ENCODE measurements at places on chromosomes 13 and 19. TPM values are rescaled to one million over a fixed set of nuclear protein-coding genes. Genes with fewer than 3 reads are reported as not detected.

Gene KLK12
- not detected for polyA plus RNA-seq

Gene NXNL1
- not detected for polyA plus RNA-seq

Gene GPR183
- polyA plus RNA-seq: not detected

Gene ZNF83
- polyA plus RNA-seq: 0.03 TPM

Gene FPR2
- not detected for polyA plus RNA-seq

Gene GARIN5A
- 2.5 TPM for polyA plus RNA-seq

Gene CDX2
- polyA plus RNA-seq: 0.34 TPM

Gene EPN1
- 139 TPM for polyA plus RNA-seq

Gene ZC3H13
- 17.8 TPM for polyA plus RNA-seq

Gene CGB5
- polyA plus RNA-seq: 0.53 TPM

Gene MEIS3
- 31.4 TPM for polyA plus RNA-seq

Gene GFY
- 0.16 TPM for polyA plus RNA-seq

Gene GSK3A
- 81.0 TPM for polyA plus RNA-seq

Gene KLK2
- 0.21 TPM for polyA plus RNA-seq

Gene FBXO46
- polyA plus RNA-seq: 12.7 TPM

Gene KCNRG
- polyA plus RNA-seq: 0.29 TPM

Gene OR7C1
- not detected for polyA plus RNA-seq

Gene TUBA3C
- polyA plus RNA-seq: not detected

Gene KASH5
- polyA plus RNA-seq: 0.17 TPM

Gene ZNF432
- 2.0 TPM for polyA plus RNA-seq

Gene IGLON5
- polyA plus RNA-seq: not detected

- DNase-seq: no peak
Observed at GRCh38 chr19:1450735-1451731, 1.1 kb downstream of the APC2 start.

DNA sequence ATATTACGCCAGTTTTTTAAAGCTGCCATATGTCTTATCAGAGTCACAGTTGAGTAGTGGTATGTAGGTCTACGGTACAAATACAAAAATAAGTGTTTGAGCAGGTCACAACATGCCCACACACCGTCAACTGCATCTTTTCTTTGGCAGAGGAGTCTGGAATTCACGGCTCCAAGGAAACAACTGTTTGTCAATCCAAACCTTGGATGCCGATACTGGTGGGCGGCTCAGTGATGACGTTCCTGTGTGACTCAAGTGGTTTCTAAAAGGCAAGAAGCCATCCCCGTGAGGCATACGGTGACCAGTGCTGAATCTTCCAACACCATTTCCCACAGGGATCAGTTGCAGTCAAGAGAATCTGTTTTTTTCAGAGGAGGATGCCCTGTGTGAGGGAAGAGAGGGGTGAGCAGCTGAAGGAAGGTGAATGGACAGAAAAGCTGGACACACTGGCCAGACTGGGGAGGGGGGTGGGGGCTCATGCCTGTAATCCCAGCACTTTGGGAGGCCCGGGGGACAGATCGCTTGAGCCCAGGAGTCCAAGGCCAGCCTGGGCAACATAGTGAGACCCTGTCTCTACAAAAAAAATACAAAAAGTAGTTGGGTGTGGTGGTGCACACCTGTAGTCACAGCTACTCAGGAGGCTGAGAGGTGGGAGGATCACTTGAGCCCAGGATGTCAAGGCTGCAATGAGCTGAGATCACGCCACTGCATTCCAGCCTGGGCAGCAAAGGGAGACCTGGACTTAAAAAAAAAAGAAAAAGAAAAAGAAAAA, 22.8 kb upstream of the CEBPG start:
- DNase-seq: no peak

GRCh38 chr19:10091895-10092641, 6.0 kb downstream of the SHFL start:
- DNase-seq: no peak

DNA sequence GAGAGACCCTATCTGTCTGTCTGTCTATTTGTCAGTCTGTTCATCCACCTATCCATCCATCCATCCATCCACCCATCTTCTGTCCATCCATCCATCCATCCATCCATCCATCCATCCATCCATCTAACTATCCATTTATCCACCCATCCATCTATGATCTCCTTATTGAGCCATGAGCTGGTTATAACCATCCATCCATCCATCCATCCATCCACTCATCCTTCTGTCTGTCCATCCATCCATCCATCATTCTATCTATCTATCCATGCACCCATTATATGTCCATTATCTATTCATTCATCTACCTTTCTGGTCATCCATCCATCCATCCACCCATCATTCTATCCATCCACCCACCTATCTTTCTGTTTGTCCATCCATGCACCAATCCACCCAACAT, 44.6 kb downstream of the NWD1 start:
- no peak for DNase-seq

- DNase-seq: no peak
Observed at GRCh38 chr19:8302357-8302691, 5.8 kb downstream of the CD320 start.

DNA sequence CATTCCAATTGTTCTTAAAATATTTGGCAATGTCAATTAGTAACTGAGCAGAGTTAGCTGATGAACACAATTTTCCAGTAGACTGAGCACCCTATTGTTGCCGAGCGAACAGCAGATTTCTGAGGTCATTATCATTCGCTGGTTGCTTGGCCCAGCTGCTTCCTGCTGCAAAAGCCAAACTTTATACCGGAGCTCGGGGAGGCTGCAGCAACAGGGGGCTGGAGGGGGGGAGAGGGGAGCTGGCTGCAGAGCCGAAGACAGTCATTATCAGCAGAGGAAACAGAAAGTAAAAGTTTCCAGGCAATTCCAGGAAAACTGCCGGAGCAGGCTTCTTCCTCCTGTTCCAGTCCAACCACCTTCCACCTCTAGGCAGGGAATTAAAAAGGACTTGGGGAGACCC, 77.9 kb downstream of the ZNF536 start:
- DNase-seq: no peak

- no peak for DNase-seq
Observed at GRCh38 chr19:823565-824121, 1.9 kb upstream of the PLPPR3 start.

DNA sequence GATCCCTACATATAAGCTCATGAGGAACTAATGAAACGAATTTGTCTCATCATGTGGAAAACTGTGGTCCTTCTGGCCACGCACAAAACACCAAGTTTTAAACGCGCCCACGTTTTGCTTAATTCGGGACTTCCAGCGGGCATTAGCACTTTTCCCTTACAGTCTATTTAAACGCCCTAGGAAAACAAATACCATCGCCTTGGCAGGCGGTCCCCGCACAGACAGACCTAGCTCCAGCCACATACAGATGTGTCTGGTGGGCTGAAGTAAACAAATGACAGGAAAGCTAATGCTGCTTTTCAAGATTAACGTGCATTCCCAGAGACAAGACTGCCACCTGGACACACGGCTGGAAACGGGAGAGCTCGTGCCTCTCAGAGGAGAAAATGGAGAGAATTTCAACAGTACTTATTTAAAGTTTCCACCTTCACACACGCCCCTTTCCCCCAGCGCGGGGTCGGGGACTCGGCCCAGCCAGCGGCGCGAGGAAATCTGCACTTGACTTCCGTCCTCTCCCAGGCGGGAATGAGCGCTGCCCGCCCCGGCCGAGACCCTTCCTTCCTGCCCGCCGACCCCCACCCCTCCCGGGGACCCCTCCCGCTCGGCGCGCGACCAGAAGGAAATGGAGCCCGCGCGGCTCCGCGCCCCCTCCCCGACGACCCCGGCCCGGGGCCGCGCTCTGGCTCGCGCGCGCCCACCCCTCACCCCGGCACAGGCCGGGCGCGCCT, 931 bp downstream of the USP12 start:
- DNase-seq: peak; percentile 39

DNA sequence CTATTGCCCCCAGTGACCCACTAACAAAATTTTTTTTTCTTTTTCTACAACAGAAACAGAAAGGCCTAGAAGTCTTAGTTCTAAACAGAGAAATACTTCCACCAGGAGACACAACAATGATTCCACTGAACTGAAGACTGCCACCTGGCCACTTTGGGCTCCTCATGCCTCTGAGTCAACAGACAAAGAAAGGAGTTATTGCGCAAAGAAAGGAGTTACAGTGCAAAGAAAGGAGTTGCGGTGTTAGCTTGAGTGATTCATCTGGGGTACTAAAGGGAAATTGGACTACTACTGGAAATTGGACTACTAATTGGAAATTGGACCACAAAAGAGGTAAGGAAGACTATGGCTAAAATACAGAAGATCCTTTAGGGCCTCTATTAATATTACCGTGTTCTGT, 116.6 kb downstream of the PCDH17 start:
- no peak for DNase-seq

GRCh38 chr19:35459414-35460082, 11.5 kb downstream of the FFAR2 start:
- no peak for DNase-seq

GRCh38 chr13:98111168-98112098, 31.5 kb upstream of the FARP1 start:
- no peak for DNase-seq

GRCh38 chr19:23571175-23571574, 115.8 kb downstream of the ZNF675 start:
- no peak for DNase-seq

DNA sequence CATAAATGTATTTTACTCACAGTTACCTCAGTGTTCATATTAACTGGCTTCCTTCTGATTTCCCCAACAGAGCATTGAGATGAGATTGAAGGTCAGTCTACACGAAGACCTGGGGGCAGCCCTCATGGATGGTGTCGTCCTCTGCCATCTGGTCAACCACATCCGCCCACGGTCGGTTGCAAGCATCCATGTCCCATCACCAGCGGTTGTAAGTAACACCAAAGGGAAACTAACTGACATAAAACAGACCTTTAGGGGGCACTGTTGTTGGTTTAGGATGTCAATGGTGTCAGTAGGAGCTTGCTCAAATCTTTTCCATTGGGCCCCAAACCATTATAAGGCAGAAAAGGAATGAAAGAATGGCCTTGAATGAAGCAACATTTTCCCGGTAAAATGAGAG, 68.2 kb downstream of the ESD start:
- peak; percentile 40 for DNase-seq

DNA sequence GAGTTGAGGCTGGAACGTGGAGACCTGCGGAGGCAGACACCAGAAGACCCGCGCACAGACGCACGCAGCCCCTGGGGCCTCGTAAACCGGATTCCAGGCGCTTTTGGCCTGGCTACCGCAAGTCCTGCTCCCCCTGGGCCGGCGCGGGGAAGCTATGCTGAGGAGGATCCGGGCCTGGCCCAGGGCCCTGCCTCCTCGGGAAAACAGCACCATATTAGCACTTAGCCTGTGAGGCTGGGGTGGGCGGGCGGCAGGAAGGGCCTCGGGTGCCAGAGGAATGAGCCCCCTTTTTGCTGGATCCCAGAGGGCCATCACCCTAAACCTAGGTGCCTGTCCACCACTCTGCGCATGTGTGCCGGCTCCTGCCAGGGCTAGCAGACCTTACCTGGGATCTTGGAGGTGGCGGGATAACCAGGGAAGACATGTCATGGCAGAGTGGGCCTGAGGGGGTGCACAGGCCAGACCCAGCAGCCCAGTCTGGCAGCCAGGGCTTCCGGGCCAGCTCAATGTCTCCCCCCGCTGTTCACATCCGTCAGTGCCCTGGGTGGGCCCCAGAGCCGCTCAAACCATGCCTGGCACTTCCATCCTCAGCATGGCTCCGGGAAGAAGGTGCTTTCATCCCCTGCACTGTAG, 7.3 kb downstream of the ELOF1 start:
- DNase-seq: no peak

DNA sequence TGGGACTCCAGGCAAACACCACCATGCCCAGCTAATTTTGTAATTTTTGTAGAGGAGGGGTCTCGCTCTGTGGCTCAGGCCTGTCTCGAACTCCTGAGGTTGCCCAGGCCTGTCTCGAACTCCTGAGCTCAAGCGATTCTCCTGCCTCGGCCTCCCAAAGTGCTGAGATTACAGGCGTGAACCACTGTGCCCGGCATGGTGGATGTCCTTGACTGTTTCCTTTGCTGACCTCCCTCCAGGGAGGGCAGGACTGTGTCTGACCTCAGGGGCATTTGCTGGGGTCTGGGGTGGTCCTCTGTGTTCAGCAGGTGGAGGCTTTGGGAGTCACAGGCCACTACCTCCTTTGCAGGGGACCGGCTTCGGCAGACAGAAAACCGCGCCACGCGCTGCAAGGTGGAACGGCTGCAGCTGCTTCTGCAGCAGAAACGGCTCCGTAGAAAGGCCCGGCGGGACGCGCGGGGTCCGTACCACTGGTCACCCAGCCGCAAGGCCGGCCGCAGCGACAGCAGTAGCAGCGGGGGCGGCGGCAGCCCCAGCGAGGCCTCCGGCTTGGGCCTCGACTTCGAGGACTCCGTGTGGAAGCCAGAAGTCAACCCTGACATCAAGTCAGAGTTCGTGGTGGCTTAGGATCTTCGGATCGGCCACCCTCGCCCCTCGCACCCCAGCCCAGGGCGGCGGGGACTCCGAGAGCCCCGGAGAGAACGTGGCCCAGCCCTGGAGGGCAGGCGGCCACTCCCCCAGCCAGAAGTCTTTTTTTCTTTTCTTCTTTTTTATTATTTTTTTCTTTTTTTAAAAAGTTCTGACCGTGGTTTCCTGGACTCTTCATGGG, 8.5 kb downstream of the MIDN start:
- DNase-seq: no peak

GRCh38 chr19:28736528-28736927, 476.4 kb downstream of the UQCRFS1 start:
- DNase-seq: no peak

GRCh38 chr19:13844130-13844631, 32.8 kb upstream of the NANOS3 start:
- no peak for DNase-seq

GRCh38 chr19:8697671-8698432, 743 bp downstream of the ACTL9 start:
- no peak for DNase-seq

DNA sequence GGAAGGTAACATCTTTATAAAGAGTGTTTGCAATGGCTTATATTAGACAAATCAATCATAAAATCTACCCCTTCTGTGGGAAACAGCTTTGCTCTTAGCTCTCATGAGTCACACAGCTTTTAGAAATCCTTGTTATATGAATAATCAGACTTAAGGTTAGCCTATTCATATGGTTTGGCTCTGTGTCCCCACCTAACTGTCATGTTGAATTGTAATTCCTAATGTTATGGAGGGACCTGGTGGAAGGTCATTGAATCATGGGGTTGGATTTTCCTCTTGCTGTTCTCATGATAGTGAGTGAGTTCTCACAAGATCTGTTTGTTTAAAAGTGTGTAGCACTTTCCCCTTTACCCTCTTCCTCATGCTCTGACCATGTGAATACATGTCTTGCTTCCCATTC, 704.2 kb upstream of the KLHL1 start:
- no peak for DNase-seq

GRCh38 chr19:3132971-3133792, 2.7 kb upstream of the GNA15 start:
- no peak for DNase-seq
